GM23338 (cell line): ENCODE measurements at places on chromosomes 5 and 9. TPM values are rescaled to one million over a fixed set of nuclear protein-coding genes. Genes with fewer than 3 reads are reported as not detected.

DNA sequence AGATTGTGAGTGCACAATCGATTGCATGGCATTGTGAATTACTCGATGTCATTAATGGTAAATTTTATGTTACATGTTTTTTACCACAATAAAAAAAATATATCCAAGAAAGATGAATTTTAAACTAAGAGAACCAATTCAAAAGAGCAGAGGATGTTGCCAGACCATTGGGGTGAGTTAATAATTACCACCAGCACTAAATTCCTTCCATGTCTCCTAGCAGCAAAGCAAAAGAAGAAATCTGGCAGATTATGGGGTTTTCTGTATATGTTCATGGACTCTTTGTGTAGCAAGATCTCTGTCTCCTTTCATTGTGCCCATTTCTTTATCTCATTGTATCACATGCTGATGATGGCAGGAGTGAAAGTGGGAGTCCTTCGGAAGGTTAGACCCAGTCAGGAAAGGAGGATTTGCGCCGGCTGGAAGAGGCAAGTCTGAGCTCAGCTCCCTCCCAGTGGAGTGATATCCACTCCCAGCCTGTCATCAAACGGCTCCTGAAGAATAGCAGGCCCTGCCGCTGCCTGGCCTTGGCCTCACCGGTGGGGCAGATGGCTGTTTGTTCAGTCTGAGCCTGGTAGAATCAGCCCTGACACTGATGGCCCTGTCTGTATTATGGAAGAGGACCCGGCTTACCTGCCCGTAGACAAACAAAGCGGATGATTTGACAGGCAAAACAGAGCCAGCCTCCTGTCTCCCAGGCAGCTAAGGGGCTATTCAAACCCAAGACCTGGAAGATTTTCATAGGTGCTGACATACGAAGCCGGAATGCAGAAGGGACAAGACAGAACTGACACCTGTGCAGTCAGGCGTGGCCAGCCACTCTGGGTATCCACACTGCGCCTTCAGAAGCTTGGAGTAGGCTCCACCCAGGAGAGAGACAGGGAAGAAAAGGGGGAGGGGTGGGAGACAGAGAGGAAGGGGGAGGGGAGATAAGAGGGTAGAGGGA is 21.9 kb upstream of the FOXE1 start:
- DNase-seq = peak; percentile 45
- H3K27ac ChIP-seq = no peak overlapping the region
- peaks cover 11% of the 10 kb centered on the region for H3K27me3 ChIP-seq
- H3K4me3 ChIP-seq = peak overlapping the region; percentile 47
- H3K4me1 ChIP-seq = peaks cover 16% of the 10 kb centered on the region; the same call in 1 of the 2 replicates

GRCh38 chr5:43042626-43043399 is 2.7 kb upstream of the ANXA2R start:
- peak overlapping the region; percentile 62 for H3K4me3 ChIP-seq
- no peaks in the 10 kb centered on the region; the same call in 1 of the 2 replicates for H3K36me3 ChIP-seq
- peak; percentile 55 for DNase-seq
- peaks cover 96% of the 10 kb centered on the region for H3K27me3 ChIP-seq

GRCh38 chr5:176837707-176838115 is 27.4 kb downstream of the UNC5A start:
- H3K4me1 ChIP-seq = peaks cover 3% of the 10 kb centered on the region; the same call in 1 of the 2 replicates
- no peak overlapping the region for H3K4me3 ChIP-seq
- H3K27me3 ChIP-seq = peaks cover 9% of the 10 kb centered on the region
- H3K36me3 ChIP-seq = no peaks in the 10 kb centered on the region
- peak; percentile 98 for DNase-seq

DNA sequence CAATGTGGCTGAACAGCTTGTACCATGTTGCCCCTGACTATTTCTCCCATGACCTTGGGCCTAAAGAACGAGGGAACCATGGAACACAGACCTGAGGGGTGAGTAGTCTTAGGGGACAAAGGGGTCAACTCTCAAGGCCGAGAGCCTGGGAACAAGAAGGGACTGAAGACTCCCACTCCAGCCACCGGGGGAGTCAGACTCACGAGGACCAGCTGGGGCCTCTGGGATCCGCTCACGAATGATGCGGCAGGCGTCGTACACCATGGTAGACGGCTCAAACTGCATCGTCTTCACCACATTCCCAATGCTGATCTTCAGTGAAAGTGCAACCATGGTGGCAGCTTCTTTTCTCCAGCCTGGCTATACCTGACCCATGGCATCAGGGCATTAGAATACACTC is 6.6 kb downstream of the TLN1 start:
- no peak overlapping the region for H3K4me3 ChIP-seq
- H3K27me3 ChIP-seq = no peaks in the 10 kb centered on the region
- no peak overlapping the region for H3K27ac ChIP-seq
- peaks cover 32% of the 10 kb centered on the region for H3K4me1 ChIP-seq
- peak; percentile 55 for DNase-seq
- H3K36me3 ChIP-seq = peaks cover 24% of the 10 kb centered on the region

DNA sequence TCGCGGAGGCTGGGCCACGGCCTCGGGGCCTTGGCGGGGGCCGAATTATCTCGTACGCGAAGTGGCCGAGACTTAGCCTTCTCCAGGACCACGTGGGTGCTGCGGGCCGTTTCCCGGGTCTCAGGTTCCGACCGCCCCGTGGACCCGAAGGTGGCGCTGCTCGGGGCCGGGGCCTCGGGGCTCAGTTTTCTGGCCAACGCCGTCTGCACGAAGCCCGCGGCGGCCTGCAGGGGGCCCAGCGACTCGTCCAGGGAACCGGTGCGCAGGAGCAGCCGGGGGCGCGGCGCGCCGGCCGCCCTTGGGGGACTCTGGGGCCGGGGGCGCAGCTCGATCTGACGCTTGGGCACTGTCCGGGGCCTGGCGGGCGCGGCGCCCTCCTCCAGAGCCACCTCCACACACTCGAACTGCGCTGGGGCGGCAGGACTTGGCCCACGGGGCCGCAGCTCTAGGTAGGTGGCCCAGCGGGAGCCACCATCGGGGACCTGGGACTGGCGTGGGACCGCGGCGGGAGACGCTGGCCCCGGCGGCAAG is 716 bp downstream of the PROB1 start:
- H3K27ac ChIP-seq = no peak overlapping the region
- no peaks in the 10 kb centered on the region for H3K36me3 ChIP-seq
- H3K27me3 ChIP-seq = peaks cover 44% of the 10 kb centered on the region
- peaks cover 4% of the 10 kb centered on the region; the same call in 1 of the 2 replicates for H3K4me1 ChIP-seq
- peak; percentile 84 for DNase-seq

- DNase-seq = no peak
- peak overlapping the region; percentile 86 for H3K4me3 ChIP-seq
- no peaks in the 10 kb centered on the region for H3K36me3 ChIP-seq
- no peaks in the 10 kb centered on the region for H3K27me3 ChIP-seq
- peaks cover 18% of the 10 kb centered on the region for H3K4me1 ChIP-seq
- no peak overlapping the region for H3K27ac ChIP-seq
Measured at GRCh38 chr9:98191181-98191608, 1.2 kb downstream of the CORO2A start.

DNA sequence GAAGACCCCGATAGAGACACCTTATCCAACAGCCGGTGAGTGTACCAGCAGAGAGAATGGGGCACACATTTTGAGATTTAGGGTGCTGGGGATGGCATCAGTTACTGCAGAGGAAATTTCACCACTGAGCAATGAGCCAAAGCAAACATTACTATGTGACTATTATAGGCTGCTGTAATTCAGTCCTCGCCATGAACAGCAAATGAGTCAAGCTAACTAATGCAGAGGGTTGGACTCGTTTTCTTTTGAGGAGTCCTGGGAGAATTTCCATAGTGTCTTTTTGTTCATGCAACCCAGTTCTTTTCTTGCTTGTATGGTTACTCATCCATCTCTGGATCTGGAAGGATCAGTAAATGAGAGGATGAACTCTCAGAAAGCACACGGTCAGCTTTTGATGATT is 323.8 kb downstream of the PSAT1 start:
- no peak for DNase-seq
- H3K27me3 ChIP-seq = no peaks in the 10 kb centered on the region
- no peaks in the 10 kb centered on the region for H3K36me3 ChIP-seq
- H3K27ac ChIP-seq = no peak overlapping the region
- no peak overlapping the region for H3K4me3 ChIP-seq

- no peaks in the 10 kb centered on the region for H3K36me3 ChIP-seq
- no peak overlapping the region for H3K27ac ChIP-seq
- peak; percentile 66 for DNase-seq
- no peaks in the 10 kb centered on the region for H3K4me1 ChIP-seq
- H3K4me3 ChIP-seq = no peak overlapping the region
Measured at GRCh38 chr9:4382722-4383317, 83.0 kb upstream of the GLIS3 start.

- H3K27me3 ChIP-seq = no peaks in the 10 kb centered on the region
- peak; percentile 36 for DNase-seq
- peaks cover 29% of the 10 kb centered on the region for H3K4me1 ChIP-seq
- peak overlapping the region; percentile 91 for H3K27ac ChIP-seq
- peak overlapping the region; percentile 76 for H3K4me3 ChIP-seq
- no peaks in the 10 kb centered on the region; the same call in 1 of the 2 replicates for H3K36me3 ChIP-seq
Measured at GRCh38 chr5:83475391-83475863, 3.9 kb downstream of the VCAN start.

DNA sequence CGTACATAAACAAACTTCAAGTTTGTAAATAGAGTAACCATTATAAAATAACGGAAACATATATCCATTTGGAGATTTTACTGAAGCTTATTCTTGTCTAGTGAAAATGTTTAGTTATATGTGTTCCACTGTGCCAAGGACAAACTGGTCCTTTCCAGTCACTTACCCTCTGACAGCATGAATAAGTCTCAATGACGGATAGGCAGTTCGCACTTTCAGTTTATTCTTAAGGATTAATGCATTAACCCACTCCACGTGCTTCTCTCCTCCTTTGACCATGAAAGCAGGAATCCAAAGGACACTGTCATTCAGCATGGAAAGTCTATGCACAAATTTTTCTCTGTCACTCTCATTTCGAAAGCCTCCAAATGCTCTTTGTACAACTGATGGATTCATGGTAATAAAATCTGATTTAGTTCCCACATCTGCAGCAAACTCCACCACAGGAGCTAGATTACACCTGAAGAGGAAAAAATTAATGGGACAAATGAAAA is 47.1 kb downstream of the ST8SIA4 start:
- no peaks in the 10 kb centered on the region for H3K36me3 ChIP-seq
- no peak overlapping the region for H3K27ac ChIP-seq
- no peak overlapping the region for H3K4me3 ChIP-seq
- H3K4me1 ChIP-seq = no peaks in the 10 kb centered on the region
- no peaks in the 10 kb centered on the region for H3K27me3 ChIP-seq
- DNase-seq = no peak

- H3K27ac ChIP-seq = no peak overlapping the region
- peaks cover 25% of the 10 kb centered on the region; the same call in 1 of the 2 replicates for H3K36me3 ChIP-seq
- DNase-seq = no peak
- 0 out of 2 replicates have a peak, but pooled peaks cover 5% of the 10 kb centered on the region for H3K4me1 ChIP-seq
- H3K27me3 ChIP-seq = no peaks in the 10 kb centered on the region
- no peak overlapping the region for H3K4me3 ChIP-seq
Measured at GRCh38 chr5:83485842-83486241, 14.3 kb downstream of the VCAN start.

DNA sequence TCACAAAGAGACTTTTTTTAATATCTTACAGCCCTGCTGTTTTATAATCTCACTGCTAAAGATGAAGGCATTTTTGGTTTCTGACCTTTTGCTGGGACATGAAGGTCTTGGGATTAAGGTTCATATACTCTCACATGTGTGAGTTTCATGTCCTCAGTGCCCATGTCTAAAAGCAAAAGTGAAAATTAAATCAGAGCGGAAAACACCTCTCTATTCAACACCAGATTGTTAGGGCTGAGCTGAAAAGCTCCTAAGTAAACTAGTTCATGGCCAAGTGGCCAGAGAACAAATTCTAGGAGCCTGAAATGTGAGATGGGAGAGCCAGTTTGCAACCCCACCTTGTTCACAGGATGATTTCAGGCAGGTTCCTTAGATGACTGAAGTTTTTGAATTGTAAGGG is 110.9 kb downstream of the GRIA1 start:
- no peaks in the 10 kb centered on the region for H3K4me1 ChIP-seq
- no peaks in the 10 kb centered on the region for H3K27me3 ChIP-seq
- no peak for DNase-seq
- H3K4me3 ChIP-seq = no peak overlapping the region
- no peak overlapping the region for H3K27ac ChIP-seq

Gene KIF24
- total RNA-seq = 4.4 and 4.7 TPM in 2 replicates

Gene MED7
- total RNA-seq = 9.7 and 11.6 TPM in 2 replicates

Gene PRR16
- 0.62 and 1.0 TPM in 2 replicates for total RNA-seq

Gene MOB3B
- total RNA-seq = 12.1 and 12.4 TPM in 2 replicates

Gene TRIM41
- total RNA-seq = 8.7 and 9.7 TPM in 2 replicates
